ENCODE measurements at places on chromosomes 2 and 18.

GRCh38 chr18:58135183-58135641, 91.2 kb downstream of the NEDD4L start:
- DNase-seq: peak; percentile 32

DNA sequence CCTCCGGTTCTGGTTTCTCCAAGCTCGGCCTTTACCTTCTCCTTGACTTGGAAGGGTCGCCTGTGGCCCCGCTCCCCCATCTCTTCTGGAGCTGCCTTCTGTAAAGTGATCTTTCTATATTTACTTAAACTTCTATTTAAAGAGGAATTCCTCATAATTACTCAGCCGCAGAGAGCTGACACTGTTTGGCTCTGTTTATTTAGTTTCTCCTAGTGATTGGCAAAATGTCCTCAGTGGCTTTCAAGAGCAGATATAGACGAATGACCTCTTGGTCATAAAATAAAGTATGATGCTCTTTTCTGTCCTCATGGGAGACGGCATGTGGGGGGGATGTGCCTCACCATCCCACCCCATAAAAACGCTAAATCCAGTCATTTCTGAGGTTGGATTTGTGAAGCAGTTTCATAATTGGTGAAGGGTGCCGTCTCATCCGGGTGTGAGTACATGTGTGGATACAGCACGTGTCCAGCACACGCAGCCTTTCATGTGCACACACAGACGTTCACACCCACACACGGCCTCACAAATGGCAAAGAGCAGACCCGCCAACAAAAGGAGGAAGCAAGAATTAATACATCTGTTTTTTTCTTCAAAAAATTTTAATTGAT, 43.4 kb upstream of the SMAD7 start:
- DNase-seq: peak; percentile 48

GRCh38 chr2:85792783-85793441, 39.1 kb downstream of the ATOH8 start:
- no peak for DNase-seq

DNA sequence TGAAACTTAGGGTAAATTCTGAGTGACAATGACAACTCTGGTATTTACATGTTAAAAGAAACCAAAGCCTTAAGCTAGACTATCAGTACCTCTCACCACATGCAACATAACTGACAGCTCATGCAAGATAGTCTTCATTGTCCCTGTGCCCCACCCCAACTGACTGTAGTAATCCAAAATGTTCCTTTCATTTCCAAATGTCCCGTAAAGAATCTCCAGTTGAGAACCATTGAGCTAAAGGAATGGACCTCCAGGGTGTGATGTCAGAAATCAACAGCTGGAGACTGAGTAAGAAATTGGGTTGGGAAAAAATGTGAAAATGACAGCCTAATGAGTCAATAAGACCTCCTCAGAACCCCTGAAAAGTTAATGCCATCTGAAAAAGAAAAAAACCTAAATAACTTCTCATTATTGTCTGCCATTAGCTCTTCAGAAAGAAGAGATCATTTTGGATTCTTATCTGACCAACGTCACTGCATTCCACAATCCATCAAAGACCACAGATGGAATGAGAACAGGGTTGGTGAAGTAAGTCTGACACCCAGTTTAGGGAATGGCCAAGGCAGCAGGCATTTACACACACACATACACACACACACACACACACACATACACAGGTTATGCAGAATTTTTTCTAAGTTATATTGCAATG, 51.7 kb upstream of the ACVR2A start:
- no peak for DNase-seq

DNA sequence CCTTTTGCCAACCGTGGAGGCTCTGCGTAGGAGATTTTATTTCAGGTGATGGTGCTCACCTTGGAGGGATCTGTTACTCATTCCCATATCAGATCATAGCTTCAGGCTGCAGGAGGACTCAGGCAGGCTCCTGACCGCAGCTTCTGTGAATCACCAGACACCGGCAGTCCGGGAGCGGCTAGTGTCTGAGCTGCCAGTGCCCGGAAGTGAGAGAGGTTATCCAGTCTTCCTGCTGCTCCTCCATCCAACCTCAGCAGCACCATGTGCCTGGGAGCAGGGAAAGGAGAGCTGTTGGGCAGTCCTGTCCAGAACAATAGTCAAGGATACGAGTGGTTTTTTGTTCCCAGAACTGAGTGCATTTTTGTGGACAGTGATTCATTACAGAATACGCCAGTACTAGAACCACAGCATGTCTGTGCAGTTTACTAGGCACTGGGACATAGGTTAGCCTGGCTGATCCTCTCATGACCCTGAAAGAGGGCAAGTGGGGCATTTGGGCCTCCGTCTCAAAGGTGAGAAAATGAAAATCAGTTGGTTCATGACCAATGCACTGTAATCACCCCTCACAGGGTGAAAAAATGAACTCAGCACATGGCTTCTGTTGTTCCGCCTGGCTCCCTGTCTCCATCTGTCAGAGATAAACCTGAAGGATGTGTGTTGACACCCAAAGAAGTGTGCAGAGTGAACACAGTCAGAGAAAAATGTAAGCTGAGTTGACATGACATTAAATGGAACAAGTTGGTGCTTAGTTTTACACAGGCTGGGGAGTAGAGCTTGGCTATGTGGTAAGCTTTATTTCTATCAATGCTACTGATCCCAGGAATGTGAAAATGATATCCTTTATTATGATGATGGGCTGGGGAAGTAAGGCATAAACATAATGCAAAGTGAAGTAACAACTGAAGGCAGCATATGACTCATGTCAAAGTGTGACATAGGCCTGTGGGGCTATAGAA, 12.2 kb downstream of the FHOD3 start:
- DNase-seq: no peak

DNA sequence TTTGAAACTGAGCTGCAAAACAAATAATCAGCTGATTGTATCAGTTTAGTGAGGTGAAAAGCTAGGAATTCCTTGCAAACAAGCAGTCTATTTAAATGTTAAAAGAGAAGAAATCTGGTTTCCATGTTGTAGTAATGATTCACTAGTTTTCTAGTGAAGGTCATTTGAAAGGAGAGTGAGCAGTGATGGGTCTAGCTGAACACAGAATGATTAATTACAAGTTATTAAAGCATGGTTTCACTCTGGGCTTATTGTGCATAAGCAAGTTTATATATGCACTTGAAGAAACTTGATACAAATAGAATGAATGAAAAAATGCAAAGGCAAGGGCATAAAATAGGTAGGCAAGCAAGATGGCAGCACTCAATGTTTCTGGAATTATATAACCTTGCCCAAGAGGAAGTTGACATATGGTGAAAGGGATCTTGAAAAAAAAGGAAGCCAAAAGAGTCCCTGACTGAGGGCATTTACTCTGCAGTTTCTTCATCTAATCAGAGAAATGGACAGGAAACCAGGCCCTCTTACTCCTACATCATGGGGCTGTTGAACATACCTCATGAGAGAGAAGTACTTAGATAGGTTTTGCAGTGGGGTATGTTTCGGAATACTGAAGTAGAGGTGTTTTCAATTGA, 53.2 kb downstream of the PLCL1 start:
- DNase-seq: no peak

DNA sequence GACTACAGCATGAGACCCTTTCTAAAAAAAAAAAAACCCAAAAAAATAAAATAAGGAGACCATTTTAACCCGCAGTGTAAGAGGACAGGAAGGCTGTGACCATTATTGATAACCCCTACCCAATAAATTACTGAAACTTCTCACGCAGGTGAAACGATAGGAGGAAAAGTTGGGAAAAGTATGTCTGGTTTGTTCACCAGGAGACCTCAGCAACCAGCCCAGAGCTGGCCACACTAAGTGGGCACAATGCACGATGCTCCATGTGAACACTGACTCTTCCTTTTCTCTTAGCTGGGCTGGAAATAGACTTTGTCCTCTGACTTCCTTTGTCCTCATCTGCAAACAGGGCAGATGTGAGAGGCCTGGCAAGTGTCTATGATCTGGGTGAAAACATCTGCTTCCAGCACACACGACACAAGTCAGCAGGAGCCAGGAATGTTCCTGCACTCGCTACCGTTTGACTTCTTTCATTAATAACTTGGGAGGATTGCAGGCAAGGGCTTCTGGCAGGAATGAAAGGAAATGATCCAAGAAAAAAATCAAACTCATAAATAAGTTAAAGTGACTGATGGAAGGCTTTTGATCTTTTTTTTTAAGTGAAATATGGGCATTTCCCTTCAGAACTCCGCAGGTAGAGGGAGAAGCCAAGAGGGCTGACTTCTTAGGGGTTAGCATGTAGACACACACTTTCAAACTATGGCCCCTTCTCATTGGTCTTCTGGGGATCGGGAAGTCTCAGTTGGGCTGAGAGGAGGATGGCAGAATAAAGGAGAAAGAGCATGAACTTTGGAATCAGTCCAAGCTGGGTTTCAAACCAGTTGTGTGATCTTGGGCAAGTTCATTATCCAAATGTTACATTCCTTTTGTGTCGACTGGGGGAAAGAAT, 137.4 kb upstream of the MYCN start:
- no peak for DNase-seq

DNA sequence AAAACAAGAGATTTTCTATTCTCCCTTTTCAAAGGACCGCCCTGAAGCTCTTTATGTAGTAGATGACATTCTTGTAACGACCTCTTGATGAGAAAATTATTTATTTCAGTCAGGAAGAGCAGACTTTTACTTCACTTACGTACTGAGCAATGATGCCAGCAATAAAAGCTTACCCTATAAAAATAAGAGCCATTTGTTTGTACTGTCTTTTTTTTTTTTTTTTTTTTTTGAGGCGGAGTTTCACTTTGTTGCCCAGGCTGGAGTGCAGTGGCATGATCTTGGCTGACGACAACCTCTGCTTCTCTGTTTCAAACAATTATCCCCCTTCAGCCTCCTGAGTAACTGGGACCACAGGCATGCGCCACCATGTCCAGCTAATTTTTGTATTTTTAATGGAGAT, 39.2 kb downstream of the CRIM1 start:
- DNase-seq: no peak

DNA sequence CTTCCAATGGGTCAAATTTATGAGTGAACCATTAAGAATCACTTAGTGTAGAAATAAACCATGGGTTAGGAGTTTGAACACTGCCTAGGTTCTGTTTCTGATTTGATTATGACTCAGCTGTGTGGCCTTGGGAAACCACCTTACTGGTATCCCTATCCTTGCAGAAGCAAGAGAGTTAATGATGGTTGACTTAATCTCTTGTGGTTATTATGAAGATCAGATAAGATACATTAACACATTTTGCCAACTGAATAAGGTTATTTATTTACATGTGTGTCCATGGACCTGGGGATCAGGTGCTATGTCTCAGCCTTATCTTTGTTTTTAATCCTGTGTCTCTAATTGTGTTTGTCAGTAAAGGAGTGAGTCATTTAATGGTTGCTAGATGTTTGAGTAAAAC, 5.4 kb upstream of the KCNJ13 start:
- peak; percentile 12 for DNase-seq

GRCh38 chr2:158507141-158507540, 50.4 kb downstream of the PKP4 start:
- no peak for DNase-seq

- no peak for DNase-seq
Measured at GRCh38 chr2:224982226-224982625, 60.0 kb downstream of the DOCK10 start.

GRCh38 chr2:187079901-187080300, 230.9 kb upstream of the ZSWIM2 start:
- no peak for DNase-seq

- peak; percentile 25 for DNase-seq
Measured at GRCh38 chr2:166516712-166517303, 22.8 kb upstream of the SCN7A start.

Measured in HepG2 (cell line).